ENCODE measurements at places on chromosomes 1 and 21. TPM values are rescaled to one million over a fixed set of nuclear protein-coding genes. Genes with fewer than 3 reads are reported as not detected.

DNA sequence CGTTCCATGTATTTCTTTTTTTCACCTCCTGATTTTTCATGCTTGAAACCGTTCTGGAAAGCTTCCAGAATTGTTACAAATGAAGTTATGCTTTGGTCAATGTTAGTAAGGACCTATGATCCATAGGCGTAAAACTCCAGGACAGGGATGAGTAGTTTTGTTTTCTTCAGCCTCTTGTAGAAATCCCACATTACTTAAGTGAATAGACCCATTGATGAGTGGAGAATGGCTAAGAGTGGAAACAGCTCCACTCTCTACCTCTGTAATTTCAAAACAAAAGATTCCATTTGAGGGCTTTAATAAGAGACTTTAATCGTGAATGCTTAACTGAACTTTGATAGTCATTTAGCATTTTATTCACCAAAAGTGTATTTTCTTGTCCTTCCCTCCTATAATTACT is 3.0 kb upstream of the TGFB2 start:
- H3K4me1 ChIP-seq: peaks cover 9% of the 10 kb centered on the region
- no peaks in the 10 kb centered on the region for H3K27me3 ChIP-seq
- no peak for DNase-seq

The SLAMF9 gene
- total RNA-seq: not detected

DNA sequence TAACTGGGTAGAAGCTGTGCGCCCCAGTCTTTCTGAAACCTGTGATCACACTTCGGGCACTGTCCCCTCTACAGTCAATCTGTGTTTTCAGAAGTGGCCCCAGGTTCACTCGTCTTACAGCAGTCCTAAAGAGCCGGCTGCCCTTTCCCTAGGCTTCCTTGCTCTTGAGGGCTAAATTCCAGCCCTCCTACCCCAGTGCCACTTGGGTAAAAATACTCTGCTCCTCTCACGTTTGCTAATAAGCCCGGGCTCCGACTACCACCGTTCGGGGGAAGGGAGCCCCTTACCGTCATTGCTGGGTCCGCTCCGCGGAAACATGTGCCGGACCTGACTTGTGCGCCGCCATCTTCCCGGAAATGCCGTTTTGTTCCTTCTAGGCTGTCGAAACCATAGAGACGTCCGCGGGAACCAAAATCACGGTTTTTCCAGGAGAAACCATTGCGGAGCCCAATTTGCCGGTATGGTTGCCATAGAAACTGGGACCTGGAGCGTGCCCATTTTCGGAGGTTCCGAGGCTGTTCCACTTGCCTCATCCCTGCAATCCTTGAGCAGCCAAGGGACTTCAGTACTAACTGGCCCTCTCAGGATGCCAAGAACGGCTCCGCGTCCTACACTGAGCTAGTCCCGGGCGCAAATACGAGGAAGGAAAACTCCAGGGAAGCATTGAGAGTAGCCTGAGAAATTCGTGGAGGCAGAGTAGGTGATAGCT is at the start of gene GPATCH4:
GPATCH4 (minus strand) TSS at position 358 of the 709 bp plus-strand sequence.
- H3K27me3 ChIP-seq: no peaks in the 10 kb centered on the region
- DNase-seq: peak; percentile 84
- peak within 1 kb of the TSS; percentile 57 for H3K27ac ChIP-seq
- peaks cover 19% of the 10 kb centered on the region for H3K4me1 ChIP-seq
- H3K4me3 ChIP-seq: peak within 1 kb of the TSS; percentile 68

The AMPD1 gene
- total RNA-seq: not detected

GRCh38 chr1:225928186-225929175 is 4.4 kb upstream of the PYCR2 start:
- H3K36me3 ChIP-seq: no peaks in the 10 kb centered on the region
- no peaks in the 10 kb centered on the region for H3K27me3 ChIP-seq
- H3K4me3 ChIP-seq: no peak overlapping the region
- DNase-seq: no peak
- H3K4me1 ChIP-seq: peaks cover 9% of the 10 kb centered on the region

DNA sequence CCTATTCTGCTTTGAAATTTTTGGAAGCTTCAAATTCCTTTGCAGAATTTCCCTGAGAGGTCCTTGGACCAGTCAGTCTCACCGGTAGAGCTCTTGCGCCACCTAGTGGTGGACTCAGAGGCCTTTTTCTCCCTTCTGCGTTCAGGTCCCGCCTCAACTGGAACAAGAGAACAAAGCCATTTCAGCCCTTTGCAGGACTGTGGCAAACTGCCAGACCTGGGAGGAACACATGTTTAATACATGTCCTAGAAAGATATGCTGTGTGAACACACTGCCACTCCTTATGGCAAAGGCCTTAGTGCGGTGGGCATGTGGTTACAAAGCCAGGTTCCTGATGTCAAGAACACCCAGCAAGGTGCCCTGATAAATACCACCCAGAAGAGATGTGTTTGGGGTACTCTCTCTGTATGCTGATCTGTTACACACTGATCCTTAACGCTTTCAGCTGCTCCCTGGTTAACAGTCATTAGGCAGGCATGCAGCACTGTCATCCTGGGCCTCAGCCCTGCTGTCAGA is 82.2 kb upstream of the SSX2IP start:
- no peaks in the 10 kb centered on the region for H3K4me1 ChIP-seq
- H3K27me3 ChIP-seq: no peaks in the 10 kb centered on the region
- no peak overlapping the region for H3K4me3 ChIP-seq
- DNase-seq: peak; percentile 71

The SHC1 gene
- total RNA-seq: 71.8 TPM

GRCh38 chr1:14404862-14405301 is 193.6 kb upstream of the KAZN start:
- DNase-seq: no peak
- H3K4me3 ChIP-seq: no peak overlapping the region
- no peaks in the 10 kb centered on the region for H3K27me3 ChIP-seq
- H3K36me3 ChIP-seq: no peaks in the 10 kb centered on the region
- H3K4me1 ChIP-seq: no peaks in the 10 kb centered on the region
- no peak overlapping the region for H3K27ac ChIP-seq

DNA sequence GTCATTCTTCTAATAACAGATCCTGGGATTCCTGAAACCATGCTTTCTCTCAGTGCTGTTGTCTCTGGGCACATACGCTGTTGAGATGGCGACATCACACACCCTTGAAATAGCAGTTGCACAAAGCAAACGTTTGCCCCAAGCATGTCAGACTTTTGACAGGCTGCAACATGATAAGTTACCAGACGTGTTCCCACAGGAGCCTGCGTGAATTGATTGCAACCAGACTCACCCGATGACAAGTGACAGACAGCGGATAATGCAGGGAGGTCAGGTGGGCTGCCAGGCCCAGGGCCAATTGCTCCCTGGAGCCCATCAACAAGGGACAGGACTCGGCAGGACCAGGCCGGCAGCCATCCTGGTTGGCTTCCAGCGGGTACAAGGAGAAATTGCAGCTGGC is 310.9 kb downstream of the SIPA1L2 start:
- peak; percentile 85 for DNase-seq
- H3K27me3 ChIP-seq: no peaks in the 10 kb centered on the region
- no peaks in the 10 kb centered on the region for H3K36me3 ChIP-seq
- H3K4me3 ChIP-seq: no peak overlapping the region
- peaks cover 9% of the 10 kb centered on the region for H3K4me1 ChIP-seq

The RIPPLY3 gene
- total RNA-seq: not detected

DNA sequence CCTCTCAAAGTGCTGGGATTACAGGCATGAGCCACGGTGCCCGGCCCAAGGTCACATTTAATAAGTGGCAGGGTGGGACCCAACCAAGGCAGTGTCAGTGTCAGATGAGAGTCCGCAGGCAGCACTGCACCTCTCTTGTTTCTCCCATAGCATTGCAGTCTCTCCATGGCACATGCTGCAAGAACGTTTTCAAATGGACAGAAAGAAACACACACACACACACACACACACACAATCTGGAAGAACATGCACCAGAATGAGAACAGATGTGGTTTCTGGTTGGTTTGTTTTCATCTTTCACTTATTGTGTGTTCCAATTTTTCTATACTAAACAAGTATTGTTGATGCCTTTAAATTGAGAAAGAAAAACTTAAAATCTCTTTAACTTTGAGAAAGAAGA is 126.5 kb downstream of the SYF2 start:
- no peaks in the 10 kb centered on the region for H3K36me3 ChIP-seq
- peaks cover 21% of the 10 kb centered on the region for H3K27me3 ChIP-seq
- H3K4me3 ChIP-seq: no peak overlapping the region
- H3K4me1 ChIP-seq: no peaks in the 10 kb centered on the region
- no peak for DNase-seq

DNA sequence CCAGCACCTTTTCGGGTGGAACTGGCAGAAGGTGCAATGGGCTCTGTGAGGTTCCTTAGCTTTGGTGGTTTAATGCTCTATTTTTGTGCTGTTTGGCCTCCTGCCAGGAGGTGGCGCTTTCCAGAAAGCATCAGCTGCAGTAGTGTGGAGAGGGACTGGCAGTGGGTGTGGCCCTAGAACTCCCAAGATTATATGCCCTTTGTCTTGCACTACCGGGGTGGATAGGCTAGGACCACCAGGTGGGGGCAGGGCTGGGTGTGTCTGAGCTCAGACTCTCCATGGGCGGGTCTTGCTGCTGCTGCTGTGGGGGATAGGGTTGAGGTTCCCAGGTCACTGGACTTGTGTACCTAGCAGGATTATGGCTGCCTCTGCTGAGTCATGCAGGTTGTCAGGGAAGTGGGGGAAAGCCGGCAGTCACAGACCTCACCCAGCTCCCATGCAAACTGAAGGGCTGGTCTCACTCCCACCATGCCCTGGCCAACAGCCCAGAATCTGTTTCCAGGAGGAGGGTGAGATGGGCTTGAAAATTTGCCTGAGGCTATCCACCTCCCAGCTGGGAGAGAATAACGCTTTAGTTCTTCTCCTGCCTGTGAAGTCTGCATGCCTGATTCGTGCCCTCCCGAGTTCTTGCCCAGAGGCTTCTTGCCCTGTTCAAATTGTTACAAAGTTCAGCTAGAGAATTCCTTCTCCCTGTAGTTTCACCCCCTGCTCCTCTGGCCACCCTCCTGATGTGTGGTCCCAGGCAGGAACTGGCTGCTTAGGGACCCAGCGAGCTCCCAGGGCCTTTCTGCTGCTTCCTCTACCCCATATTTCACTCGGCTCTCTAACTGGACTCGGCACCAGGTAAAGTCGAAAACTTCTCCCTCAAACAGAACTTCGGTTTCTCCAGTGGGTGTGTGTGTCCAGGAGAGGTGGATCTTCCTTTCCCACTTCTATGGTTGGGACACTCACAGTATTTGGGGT is 76.5 kb upstream of the BTG3 start:
- H3K4me3 ChIP-seq: no peak overlapping the region
- peak; percentile 44 for DNase-seq
- no peak overlapping the region for H3K27ac ChIP-seq
- peaks cover 5% of the 10 kb centered on the region for H3K4me1 ChIP-seq
- H3K27me3 ChIP-seq: no peaks in the 10 kb centered on the region

The OR2M3 gene
- not detected for total RNA-seq

The FBXO2 gene
- 1.2 TPM for total RNA-seq

GRCh38 chr1:154852845-154853244 is 17.2 kb downstream of the KCNN3 start:
- no peaks in the 10 kb centered on the region for H3K27me3 ChIP-seq
- DNase-seq: no peak
- H3K4me1 ChIP-seq: peaks cover 3% of the 10 kb centered on the region
- H3K4me3 ChIP-seq: no peak overlapping the region
- H3K36me3 ChIP-seq: no peaks in the 10 kb centered on the region

The GRIK3 gene
- 0.61 TPM for total RNA-seq

DNA sequence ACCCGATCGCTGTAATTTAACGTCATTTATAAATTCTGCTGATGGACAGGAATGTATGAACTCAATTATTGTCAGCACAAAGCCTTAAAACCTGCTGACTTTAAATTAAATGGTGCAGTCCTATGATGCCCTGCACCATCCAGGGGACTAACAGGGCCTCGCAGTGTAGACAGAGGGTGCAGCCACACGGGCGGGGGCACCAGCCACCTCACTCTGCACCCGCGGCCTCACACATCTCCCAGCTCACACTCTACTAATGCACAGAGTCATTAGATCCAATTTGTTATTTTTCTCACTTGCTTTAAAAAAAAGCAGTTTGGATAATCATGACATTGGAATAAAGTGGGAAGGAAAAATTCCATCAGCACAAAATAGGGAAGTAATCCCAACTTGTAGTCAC is 49.7 kb downstream of the PROX1 start:
- DNase-seq: no peak
- no peak overlapping the region for H3K27ac ChIP-seq

GRCh38 chr1:29256394-29256793 is 20.1 kb downstream of the PTPRU start:
- H3K27me3 ChIP-seq: peaks cover 40% of the 10 kb centered on the region
- no peak overlapping the region for H3K4me3 ChIP-seq
- H3K36me3 ChIP-seq: no peaks in the 10 kb centered on the region

The SRM gene
- 35.4 TPM for total RNA-seq

DNA sequence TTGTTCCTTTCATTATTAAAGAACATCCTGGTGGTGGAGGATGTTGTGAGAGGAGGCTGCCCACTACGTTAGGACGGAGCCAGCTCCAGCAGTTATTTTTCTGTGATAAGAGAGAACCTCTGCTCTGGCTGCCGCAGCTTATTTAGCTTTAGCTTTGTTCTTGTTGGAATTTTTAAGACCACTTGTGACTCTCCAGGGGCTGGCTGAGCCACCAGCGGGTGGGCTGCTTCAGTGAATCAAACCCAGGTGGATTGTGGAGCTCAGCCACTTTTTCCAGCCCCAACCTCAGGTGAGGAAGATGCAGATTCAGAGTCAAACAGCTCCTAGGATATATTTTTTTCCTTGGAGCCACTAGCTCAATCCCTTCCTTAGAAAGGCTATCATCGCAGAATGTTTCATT is 83.1 kb upstream of the CTTNBP2NL start:
- no peak overlapping the region for H3K4me3 ChIP-seq
- peaks cover 4% of the 10 kb centered on the region for H3K27me3 ChIP-seq

- H3K4me1 ChIP-seq: peaks cover 55% of the 10 kb centered on the region
- H3K36me3 ChIP-seq: peaks cover 16% of the 10 kb centered on the region
- peaks cover 17% of the 10 kb centered on the region for H3K27me3 ChIP-seq
- no peak for DNase-seq
These were observed 479 bp downstream of the RGS16 start for GRCh38 chr1:182603646-182604174.

The HP1BP3 gene
- 148 TPM for total RNA-seq

DNA sequence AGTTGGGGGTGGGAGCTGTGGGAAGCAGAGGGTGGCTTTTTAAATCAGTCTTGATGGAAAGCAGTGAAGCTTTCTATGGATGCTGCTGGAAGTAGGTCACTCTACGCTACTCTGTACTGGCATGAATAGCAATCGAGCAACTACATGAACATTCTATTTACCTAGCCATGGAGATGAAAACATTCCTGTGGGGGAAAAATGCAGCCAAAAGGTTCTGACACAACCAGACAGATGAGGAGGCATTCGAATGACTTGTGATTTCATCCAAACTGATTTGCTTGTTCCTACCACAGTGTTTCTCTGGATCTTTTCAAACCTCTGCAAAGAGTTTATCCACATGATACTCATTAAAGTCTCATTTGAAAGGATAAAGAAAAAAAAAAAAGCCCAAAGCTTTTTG is 95.0 kb downstream of the ASTN1 start:
- H3K4me1 ChIP-seq: peaks cover 6% of the 10 kb centered on the region
- H3K4me3 ChIP-seq: no peak overlapping the region
- no peaks in the 10 kb centered on the region for H3K36me3 ChIP-seq
- H3K27ac ChIP-seq: no peak overlapping the region
- no peaks in the 10 kb centered on the region for H3K27me3 ChIP-seq
